ENCODE measurements at places on chromosomes 6 and 20.

GRCh38 chr6:514396-514978 lies 122.9 kb downstream of the IRF4 start:
- DNase-seq = no peak

- DNase-seq = no peak
Observed at GRCh38 chr6:3838992-3839867, 9.9 kb upstream of the FAM50B start.

DNA sequence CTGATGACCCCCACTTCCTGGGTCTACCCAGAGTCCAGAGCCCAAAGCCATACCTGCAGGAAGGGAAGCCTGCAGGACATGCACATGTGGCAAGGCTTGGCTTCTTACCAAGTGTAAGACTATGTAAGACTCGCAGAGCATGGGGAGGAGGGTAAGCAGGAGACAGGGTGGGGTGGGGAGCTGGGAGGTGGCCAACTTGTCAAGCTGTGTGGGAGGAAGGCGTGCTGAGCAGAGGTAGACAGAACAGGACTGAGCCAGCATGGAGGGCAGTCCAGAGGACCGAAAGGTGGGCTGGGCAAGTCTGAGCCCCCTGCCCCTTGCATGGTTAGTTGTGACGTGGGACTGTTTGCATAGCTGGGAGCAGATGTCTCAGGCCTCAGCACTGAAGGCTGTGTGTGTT lies 53.4 kb upstream of the RNF24 start:
- no peak for DNase-seq

- DNase-seq = no peak
Observed at GRCh38 chr20:47320990-47321805, 35.3 kb downstream of the ZMYND8 start.

DNA sequence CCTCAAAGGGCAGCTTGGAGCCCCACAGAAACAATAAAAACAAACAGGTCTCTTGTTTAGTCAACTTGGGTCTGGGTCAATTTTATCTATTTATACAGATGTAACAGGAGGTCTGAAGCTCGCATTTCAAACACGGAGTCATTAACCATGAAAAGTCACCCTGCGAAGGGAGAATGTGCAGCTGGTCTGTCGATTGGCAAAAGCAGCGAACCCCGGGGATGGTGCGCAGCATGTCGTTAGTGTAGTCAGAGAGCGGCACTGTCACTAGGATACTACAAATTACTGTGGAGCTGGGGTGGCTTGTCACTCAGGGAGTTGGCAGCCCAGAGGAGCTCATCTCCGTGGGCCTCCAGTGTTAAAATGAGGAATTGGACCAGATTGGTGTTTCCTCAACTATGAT lies 190.4 kb upstream of the ARG1 start:
- no peak for DNase-seq

- no peak for DNase-seq
Observed at GRCh38 chr6:131225127-131225526, 89.9 kb downstream of the AKAP7 start.

DNA sequence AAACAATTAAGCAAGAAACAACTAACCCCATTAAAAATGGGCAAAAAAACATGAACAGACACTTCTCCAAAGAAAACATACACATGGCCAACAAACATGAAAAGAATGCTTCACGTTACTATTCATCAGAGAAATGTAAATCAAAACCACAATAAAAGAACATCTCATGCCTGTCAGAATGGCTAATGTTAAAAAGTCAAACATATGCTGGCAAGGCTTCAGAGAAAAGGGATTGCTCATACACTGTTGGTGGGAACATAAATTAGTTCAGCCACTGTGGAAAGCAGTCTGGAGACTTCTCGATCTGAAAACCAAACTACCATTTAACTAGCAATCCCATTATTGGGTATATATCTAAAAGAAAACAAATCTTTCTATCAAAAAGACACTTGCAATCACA lies 217.5 kb downstream of the TINAG start:
- no peak for DNase-seq

DNA sequence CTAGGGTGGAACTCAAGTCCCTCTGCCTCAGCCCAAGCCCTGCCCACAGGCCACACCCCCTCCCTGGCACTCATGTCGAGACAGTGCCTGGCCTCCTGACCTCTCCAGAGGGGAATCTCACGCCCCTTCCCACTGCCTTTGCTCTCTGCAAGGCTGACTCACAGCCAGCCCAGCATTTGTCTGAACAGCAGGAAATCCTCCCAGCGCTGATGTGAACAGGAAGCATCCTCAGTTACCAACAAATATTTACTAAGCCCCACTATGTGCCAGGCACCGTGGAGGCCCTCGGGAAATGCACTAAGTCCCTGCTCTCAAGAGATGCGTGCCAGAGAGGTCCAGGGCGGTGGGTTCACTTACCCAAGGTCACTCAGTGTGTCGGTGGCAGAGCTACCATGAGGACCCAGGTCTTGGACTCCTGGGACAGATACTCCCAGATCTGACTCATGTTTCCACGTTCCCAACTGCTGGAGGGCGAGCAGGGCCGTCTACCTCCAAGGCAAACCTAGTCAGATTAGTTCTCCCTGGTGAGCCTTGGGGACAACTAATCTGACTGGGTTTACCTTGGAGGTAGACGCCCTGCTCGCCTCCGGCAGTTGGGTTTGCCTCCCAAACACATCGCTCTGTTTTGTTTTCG lies 7.8 kb downstream of the ADA start:
- DNase-seq = no peak

- no peak for DNase-seq
Observed at GRCh38 chr6:37653229-37653628, 44.5 kb downstream of the MDGA1 start.

- no peak for DNase-seq
Observed at GRCh38 chr6:169046483-169047192, 207.0 kb downstream of the THBS2 start.

DNA sequence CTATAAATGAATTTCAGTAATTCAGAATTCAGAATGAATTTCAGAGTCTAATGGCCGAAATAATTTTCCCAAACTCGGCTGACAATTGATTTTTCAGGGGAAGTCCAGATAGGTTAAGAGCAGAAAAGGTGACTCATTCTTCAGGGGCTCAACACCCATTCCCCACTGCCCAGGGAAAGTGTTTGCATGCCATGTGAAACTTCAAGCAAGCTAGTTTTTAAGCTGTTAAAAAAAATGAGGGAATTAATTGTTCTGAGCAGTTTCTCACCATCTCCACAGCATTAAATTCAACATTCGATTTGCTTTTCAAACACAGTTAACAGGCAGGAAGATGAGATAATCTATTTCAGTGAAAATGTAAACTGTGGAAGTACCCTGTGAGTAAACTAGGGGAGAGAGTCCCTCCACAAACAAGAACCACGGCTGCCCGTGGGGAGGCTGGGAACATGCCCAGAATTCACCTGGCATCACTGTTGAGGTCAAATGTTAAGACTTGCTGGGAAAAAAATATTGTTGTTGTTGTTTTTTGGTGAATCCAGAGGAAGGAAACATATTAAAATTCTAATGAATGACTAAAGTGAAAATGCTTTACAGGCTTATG lies 650.8 kb upstream of the AGPAT4 start:
- DNase-seq = no peak

- no peak for DNase-seq
Observed at GRCh38 chr6:11315743-11316437, 83.4 kb upstream of the NEDD9 start.
